ENCODE measurements at places on chromosomes 3 and 15.

DNA sequence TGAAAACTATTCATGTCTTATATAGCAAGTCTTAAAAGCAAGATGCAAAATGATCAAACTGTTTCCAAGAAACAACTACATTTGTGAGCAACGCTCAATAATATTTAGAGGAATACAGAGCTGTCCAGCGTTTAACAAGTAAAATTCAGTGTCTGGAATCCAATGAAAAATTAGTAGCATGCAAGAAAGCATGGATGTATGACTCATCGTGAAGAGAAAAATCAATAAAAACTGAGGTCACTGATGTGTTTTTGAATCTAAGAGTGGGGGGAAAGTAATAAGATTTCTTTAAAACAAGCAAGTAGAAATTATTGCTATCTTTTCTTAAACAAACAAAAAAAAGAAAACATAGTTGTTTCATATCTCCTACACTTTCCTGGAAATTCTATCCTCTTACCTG, 600.3 kb upstream of the GOLIM4 start:
- H3K36me3 ChIP-seq: no peaks in the 10 kb centered on the region
- no peak overlapping the region for H3K4me3 ChIP-seq
- H3K4me1 ChIP-seq: no peaks in the 10 kb centered on the region
- no peak for DNase-seq
- H3K27me3 ChIP-seq: no peaks in the 10 kb centered on the region

DNA sequence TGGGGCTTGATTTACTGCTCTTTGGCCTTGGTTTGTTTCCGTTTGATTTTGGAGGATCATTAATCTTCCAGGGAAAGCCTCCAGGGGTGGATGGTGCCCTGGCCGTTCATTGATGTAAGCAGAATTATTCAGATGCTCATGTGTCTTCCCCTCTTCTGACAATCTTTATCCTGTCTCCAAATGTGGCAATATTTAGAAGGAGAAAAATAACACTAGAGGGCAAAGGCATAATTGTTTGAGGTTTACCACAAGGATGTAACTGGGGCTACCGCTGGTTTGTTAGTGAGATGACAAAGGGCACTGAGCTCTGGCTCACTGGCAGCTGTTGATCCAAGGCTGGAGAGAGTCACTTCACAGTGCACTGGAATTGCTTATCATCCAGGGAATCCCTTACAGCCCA, 18.2 kb upstream of the PLCL2 start:
- H3K27me3 ChIP-seq: no peaks in the 10 kb centered on the region
- H3K4me3 ChIP-seq: no peak overlapping the region
- H3K4me1 ChIP-seq: no peaks in the 10 kb centered on the region
- H3K27ac ChIP-seq: no peak overlapping the region
- no peak for DNase-seq

DNA sequence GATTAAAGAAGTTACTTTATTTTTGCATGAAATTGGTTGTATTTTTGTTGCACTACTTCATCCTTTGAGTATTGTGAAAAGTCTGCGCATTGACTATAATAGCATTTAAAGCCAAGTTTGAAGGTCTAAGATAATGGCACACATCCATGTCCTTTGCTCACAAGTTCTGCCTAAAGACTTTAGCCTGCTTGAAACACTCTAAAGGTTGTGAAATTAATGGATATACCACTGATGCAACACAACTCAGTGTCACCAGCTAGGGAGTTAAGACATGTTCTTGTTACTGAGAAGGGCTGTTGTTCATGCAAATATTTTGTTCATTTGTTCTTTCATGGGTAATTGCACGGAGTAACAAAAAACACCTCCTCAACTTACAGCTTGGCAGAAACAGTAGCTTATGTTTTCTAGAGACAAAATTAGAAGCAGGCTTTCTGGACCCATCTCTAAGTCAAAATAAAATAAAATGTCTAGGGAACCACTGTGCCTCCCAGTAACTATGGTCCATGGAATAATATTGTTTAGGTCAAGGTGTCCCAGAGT, 83.9 kb downstream of the PPARG start:
- H3K4me3 ChIP-seq: no peak overlapping the region
- DNase-seq: no peak
- no peaks in the 10 kb centered on the region for H3K4me1 ChIP-seq
- H3K36me3 ChIP-seq: no peaks in the 10 kb centered on the region

DNA sequence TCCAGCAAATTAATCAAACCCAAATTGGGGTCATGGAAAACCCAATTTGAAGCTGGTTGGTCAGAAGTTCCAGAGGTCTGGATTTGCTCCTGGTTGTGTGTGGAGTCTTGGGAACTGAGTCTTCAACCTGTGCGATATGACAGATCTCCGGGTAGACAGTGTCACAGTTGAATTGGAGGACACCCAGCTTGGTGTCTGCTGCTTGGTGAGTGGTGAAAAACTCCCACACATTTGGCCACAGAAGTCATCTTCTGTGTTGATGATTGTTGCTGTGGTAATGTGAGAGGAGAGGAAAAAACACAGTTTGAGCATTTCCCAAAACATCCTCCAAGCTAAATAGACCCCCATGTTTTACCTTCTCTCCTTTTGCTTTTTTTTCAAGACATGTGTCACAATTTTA, 218.1 kb downstream of the TP63 start:
- no peaks in the 10 kb centered on the region for H3K4me1 ChIP-seq
- no peak for DNase-seq

DNA sequence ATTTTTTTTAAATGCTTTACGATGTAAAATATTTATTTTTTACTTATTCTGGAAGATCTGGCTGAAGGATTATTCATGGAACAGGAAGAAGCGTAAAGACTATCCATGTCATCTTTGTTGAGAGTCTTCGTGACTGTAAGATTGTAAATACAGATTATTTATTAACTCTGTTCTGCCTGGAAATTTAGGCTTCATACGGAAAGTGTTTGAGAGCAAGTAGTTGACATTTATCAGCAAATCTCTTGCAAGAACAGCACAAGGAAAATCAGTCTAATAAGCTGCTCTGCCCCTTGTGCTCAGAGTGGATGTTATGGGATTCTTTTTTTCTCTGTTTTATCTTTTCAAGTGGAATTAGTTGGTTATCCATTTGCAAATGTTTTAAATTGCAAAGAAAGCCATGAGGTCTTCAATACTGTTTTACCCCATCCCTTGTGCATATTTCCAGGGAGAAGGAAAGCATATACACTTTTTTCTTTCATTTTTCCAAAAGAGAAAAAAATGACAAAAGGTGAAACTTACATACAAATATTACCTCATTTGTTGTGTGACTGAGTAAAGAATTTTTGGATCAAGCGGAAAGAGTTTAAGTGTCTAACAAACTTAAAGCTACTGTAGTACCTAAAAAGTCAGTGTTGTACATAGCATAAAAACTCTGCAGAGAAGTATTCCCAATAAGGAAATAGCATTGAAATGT, 15.6 kb downstream of the THBS1 start:
- H3K27ac ChIP-seq: no peak overlapping the region
- no peak overlapping the region for H3K4me3 ChIP-seq
- H3K4me1 ChIP-seq: no peaks in the 10 kb centered on the region
- H3K36me3 ChIP-seq: no peaks in the 10 kb centered on the region
- no peaks in the 10 kb centered on the region for H3K27me3 ChIP-seq

- DNase-seq: no peak
- no peak overlapping the region for H3K27ac ChIP-seq
- no peaks in the 10 kb centered on the region for H3K27me3 ChIP-seq
Observed at GRCh38 chr3:15815696-15816095, 17.9 kb upstream of the ANKRD28 start.

DNA sequence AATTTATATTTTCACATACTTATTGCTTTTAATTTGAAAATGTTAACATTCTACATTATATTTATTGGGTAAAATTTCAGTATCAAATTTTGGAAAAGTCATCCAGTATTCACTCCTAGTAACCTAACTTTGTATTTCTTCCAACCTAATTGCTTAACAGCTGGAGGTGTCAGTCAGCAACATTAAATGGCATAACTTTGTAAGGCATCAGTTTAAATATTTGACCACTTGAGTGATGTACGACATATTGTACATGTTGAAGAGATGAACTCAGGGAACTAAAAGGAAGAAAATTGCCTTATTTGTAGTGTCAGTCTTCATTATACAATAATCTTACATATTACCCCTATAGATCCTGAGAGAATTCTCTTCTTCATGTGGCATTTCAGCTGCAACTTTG, 326.8 kb downstream of the NAALADL2 start:
- no peaks in the 10 kb centered on the region for H3K36me3 ChIP-seq
- H3K27ac ChIP-seq: no peak overlapping the region
- H3K4me3 ChIP-seq: no peak overlapping the region

DNA sequence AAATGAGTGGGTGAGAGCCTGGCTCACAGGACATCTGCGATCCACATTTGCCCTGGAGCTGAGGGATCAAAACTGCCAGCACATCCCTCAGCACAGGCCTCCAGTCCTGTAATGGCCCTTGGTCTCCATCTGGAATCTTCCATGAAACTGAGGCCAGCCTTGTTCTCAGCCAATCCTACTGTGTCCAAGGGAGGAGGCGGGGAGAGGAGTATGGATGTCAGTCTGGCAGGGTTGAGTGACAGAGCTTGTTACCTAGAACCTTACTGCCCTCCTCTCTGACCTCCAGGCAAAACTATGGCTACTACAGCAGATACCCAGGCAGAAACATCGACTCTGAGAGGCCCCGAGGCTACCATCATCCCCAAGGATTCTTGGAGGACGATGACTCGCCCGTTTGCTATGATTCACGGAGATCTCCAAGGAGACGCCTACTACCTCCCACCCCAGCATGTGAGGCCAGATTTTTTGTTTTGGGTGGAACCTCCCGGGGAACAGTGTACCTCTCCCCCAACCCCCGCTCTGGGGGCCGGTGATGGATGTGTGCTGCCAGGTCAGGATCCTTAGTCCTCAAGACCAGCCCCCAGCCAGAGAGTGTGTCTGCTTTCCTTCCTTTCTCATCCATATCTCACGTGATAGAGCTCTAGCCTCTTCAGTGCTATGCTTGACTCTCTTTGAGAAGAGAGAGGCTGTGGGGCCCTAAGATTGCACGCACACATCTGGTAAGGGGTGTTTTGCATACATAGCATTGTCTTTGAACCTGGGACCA, 41.3 kb downstream of the CHDH start:
- H3K27me3 ChIP-seq: no peaks in the 10 kb centered on the region
- H3K27ac ChIP-seq: no peak overlapping the region
- no peak for DNase-seq
- no peaks in the 10 kb centered on the region for H3K36me3 ChIP-seq

- H3K27ac ChIP-seq: no peak overlapping the region
- no peak for DNase-seq
- peaks cover under 1% of the 10 kb centered on the region for H3K27me3 ChIP-seq
- H3K36me3 ChIP-seq: no peaks in the 10 kb centered on the region
- H3K4me3 ChIP-seq: peak overlapping the region; percentile 48
Observed at GRCh38 chr15:55743729-55744655, 1.0 kb upstream of the PRTG start.

- H3K4me1 ChIP-seq: no peaks in the 10 kb centered on the region
- H3K36me3 ChIP-seq: no peaks in the 10 kb centered on the region
- DNase-seq: no peak
- no peak overlapping the region for H3K27ac ChIP-seq
- no peaks in the 10 kb centered on the region for H3K27me3 ChIP-seq
- no peak overlapping the region for H3K4me3 ChIP-seq
Observed at GRCh38 chr3:14716591-14716990, 41.6 kb downstream of the C3orf20 start.

GRCh38 chr3:159128628-159129027, 326.8 kb downstream of the MFSD1 start:
- H3K4me1 ChIP-seq: no peaks in the 10 kb centered on the region
- H3K36me3 ChIP-seq: no peaks in the 10 kb centered on the region
- no peak overlapping the region for H3K4me3 ChIP-seq
- H3K27ac ChIP-seq: no peak overlapping the region
- no peak for DNase-seq

DNA sequence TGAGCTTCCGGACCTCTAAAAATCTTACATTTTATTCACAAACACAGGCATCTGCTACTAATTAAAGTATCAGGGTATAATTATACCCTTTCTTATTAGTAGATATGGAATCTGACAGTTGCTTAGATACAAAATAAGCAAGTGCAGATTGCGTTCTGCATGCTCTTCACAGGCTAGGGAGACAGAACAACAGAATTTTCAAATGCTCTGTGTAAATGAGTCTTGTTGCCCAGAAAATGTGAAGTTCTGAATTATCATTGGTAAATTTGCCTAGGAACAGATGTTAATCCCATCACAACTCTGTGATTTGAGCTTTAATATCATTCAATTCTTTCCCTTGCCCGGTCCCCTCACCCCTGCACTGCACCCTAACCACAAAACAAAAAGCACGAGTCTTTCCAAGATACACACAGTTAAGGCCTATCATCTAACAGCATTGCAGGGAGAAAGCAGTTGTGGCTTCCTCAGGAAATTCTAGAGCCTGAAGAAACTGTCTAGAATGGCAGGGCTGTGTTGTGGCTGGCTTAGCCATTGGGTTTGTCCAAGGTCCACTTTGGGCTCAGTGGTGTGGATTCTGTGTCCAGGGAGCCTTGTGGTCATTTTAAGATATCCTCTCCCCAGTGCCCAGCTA, 119.8 kb downstream of the PDCD6IP start:
- H3K27me3 ChIP-seq: no peaks in the 10 kb centered on the region
- no peak overlapping the region for H3K4me3 ChIP-seq
- DNase-seq: no peak

GRCh38 chr3:58683466-58683865, 16.9 kb upstream of the FAM3D start:
- DNase-seq: no peak
- H3K27ac ChIP-seq: no peak overlapping the region
- H3K4me3 ChIP-seq: no peak overlapping the region
- no peaks in the 10 kb centered on the region for H3K27me3 ChIP-seq
- H3K4me1 ChIP-seq: peaks cover 2% of the 10 kb centered on the region

GRCh38 chr3:51934991-51935885, 6.5 kb downstream of the RRP9 start:
- H3K4me1 ChIP-seq: peaks cover under 1% of the 10 kb centered on the region
- H3K4me3 ChIP-seq: no peak overlapping the region
- H3K27ac ChIP-seq: no peak overlapping the region
- no peaks in the 10 kb centered on the region for H3K27me3 ChIP-seq
- peaks cover 33% of the 10 kb centered on the region for H3K36me3 ChIP-seq
- DNase-seq: no peak

Data from prostate gland (tissue), 2 donors.